ENCODE measurements at places on chromosomes 1 and 21. TPM values are rescaled to one million over a fixed set of nuclear protein-coding genes. Genes with fewer than 3 reads are reported as not detected.
A peak's percentile ranks its signal among the peaks of the same experiment; 100 is the strongest.

The IFNGR2 gene
- total RNA-seq = 15.0 TPM

GRCh38 chr21:40140675-40141074 is 273.4 kb downstream of the PCP4 start:
- DNase-seq = no peak

The ITGB2 gene
- total RNA-seq = 272 TPM

GRCh38 chr1:114063544-114063943 is 84.3 kb downstream of the OLFML3 start:
- no peak for DNase-seq

The DIO1 gene
- not detected for total RNA-seq

- no peak for DNase-seq
Observed at GRCh38 chr1:43719063-43719462, 11.7 kb downstream of the ST3GAL3 start.

- peak; percentile 89 for DNase-seq
Observed at GRCh38 chr1:227787513-227788270, 27.8 kb upstream of the PRSS38 start.

The LAMC2 gene
- total RNA-seq = not detected

DNA sequence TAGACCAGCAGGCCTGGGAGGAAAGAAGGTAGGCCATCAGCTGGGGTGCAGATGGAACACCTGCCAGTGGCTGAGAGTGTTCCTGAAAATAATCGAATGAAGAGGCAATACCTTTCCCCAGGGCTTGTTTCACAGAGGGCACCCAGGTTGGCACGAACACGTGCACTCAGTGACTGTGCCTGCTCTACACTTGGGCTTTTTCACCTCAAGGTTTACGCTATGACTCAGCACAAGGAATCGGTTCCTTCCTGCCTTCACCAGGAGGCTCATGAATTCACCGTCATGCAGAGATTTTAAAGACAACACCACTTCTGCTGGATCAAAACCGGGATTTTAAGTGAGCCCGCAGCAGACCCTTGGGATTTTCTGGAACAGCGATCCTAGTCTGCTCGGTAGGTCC is 118.5 kb upstream of the ADAR start:
- no peak for DNase-seq

DNA sequence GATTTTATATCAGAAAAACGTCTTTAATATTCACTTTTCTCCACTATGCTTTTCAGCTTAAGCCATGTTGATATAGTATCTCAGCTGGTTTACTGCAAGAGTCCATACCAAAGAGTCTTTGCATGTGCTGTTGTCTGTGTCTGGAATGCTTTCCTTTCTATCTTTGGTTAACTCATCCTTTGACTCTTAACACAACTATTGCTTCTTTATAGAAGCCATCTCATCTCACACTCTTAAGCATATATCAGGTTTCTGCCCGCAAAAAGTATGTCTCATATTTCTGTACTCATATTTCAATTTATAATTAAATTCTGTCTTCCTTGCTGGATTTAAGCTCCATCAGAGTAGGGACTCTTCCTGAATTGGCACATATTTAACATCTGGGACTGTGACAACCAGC is 220.9 kb upstream of the KCNK2 start:
- no peak for DNase-seq

The BSND gene
- total RNA-seq = not detected

GRCh38 chr1:26582053-26582835 is 52.7 kb downstream of the RPS6KA1 start:
- no peak for DNase-seq

The TRAPPC10 gene
- total RNA-seq = 49.2 TPM

The RIPK4 gene
- total RNA-seq = 1.3 TPM

The AADACL3 gene
- total RNA-seq = not detected

The HJV gene
- total RNA-seq = not detected

DNA sequence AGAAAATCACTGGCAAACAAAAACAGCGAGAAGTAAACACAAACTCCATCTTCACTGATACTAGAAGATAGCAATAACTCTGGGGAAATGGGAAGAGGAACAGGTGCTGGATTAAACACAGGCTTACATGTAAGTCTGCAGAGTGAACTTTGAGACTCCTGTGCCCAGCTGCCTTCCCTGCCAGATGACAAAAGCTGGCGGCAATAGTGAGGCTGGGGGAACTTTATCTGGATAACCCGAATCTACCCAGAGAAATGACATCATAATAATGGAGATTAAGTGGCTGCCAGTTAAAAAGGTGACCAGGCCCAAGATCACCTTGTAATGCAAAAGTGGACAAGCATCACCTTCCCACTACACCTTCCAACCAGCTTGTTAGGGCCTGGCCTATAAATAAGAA is 184.5 kb downstream of the CHRM3 start:
- no peak for DNase-seq

The FHAD1 gene
- 0.27 TPM for total RNA-seq

The OR2T29 gene
- not detected for total RNA-seq

DNA sequence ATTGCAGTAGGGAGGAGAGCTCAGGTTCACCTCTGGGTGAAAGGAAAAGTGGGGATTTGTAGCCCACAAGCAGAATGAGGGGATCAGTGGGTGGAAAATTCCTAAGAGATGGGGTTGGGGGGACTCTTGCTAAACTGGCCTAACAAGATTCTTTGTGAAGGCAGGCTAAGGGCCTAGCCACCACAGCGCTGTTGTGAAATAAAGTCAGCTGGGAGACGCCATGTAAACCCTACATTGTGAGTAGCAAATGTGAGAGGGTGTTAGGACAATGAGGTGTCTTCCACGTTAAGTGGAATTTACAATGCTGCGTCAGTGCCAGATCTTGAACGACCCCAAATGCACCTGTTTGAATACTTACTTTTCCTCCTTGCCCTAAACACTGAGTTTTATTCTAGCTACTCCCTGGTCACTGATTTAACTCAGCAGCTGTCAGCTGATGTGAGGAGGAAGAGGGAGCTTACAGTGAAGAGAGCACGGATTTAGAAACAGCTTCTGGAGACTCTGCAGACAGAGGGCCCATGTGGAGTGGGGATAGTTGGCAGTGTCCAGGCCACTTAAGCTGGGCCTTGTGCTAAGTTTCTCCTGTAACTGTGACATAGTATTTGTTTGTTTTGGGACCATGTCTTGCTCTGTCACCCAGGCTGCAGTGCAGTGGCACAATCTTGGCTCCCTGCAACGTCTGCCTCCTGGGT is 17.3 kb downstream of the PDPN start:
- DNase-seq = no peak

The KRTAP21-1 gene
- not detected for total RNA-seq

GRCh38 chr1:212853658-212854057 is 4.4 kb upstream of the FLVCR1 start:
- no peak for DNase-seq

DNA sequence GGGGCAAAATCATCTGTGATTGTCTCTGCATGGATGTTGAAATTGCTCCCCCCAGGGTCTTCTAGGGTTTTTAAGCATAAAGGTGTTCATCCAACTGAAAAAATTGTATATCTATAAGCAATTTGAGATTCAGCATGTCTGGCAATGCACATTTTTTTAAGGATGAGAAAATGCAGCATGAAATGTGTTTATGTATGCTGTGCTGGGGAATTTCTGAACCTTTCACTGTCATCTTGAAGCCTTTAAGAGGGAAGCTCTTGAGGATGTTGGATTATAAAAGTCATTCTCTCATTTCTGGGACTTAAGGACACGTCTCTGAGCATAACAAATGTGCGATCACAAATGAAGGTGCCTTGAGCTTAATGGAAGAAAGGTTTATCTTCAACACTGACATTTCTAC is 9.4 kb downstream of the OVAAL start:
- no peak for DNase-seq

GRCh38 chr1:33036051-33036525 is 595 bp downstream of the AK2 start:
- DNase-seq = no peak

DNA sequence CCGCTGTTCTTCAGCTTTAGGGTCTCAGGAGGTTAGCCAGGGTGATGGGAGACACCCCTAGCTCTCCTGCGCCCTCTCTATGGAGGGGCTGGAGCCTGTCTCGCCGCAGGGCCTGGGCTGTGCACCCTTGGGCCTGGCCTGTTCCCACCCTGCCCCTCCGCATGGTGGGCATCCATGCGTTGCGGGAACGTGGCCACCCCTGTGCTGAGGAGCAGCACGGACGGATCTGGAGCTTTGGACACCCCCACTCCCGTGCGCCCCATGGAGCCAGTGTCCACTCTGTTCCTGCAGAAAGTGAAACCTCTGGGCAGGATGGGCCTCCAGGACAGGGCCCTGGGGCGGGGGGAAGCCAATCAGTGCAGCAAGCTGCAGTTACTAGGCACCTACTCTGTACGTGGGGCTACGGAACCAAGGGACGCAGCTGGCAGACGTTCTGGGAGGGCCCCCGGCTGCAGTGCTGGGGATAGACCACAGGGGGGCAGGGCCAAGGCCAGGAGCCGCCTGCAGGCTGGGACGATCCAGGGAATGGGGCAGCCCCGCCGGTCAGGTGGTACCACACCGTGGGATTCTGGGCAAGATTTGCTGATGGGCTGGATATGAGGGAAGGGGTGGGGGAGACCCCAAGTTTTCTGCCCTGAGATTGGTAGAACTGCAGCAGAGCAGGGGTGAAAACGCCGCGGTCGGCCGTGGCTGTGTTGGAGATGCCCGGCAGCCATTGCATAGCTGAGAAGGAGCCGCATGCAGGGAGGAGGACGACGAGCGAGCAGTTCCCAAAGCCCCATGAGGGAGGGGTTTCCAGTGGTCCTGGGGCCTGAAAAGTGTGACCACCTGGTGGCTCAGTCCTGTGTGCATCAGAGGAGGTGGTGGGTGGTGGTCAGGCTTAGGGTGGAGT is 43.3 kb downstream of the TP73 start:
- no peak for DNase-seq

DNA sequence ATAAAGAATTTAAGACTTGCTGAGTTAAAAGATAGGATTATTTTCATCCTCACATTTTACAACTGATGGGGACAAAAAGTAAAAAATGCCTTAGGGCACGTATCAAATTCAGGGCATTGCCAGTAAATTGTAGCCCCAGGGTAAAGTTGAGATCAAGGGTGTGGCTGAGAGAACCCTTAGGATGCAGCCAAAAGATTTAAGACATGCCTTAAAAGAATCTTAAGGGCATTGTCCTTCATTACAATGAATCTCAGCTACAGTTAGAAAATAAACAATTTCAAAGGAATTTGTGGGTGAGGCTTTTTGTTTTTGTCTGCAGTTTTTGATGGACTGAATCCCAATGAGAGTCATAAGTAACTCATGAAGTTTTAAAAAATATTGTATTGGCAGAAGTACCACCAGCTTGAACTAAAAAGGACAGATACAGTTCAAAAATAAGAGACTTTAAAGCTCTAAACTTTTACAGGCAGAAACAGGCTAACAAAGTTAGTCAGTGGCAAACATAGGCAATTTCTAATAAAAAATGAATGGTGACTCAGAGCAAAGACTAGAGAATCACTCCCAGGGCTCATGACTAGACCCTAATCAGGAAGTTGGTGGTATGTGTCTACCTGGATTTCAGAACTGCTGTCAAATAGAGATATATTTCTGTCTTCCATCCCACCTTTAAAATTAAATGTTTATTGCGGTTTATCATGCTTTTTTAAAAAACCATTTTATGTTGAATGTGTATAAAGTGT is 165.1 kb upstream of the SNX7 start:
- no peak for DNase-seq

The NPPB gene
- not detected for total RNA-seq

The NUDT4B gene
- not detected for total RNA-seq

- peak; percentile 7 for DNase-seq
Observed at GRCh38 chr1:184743062-184743756, 11.4 kb downstream of the EDEM3 start.

DNA sequence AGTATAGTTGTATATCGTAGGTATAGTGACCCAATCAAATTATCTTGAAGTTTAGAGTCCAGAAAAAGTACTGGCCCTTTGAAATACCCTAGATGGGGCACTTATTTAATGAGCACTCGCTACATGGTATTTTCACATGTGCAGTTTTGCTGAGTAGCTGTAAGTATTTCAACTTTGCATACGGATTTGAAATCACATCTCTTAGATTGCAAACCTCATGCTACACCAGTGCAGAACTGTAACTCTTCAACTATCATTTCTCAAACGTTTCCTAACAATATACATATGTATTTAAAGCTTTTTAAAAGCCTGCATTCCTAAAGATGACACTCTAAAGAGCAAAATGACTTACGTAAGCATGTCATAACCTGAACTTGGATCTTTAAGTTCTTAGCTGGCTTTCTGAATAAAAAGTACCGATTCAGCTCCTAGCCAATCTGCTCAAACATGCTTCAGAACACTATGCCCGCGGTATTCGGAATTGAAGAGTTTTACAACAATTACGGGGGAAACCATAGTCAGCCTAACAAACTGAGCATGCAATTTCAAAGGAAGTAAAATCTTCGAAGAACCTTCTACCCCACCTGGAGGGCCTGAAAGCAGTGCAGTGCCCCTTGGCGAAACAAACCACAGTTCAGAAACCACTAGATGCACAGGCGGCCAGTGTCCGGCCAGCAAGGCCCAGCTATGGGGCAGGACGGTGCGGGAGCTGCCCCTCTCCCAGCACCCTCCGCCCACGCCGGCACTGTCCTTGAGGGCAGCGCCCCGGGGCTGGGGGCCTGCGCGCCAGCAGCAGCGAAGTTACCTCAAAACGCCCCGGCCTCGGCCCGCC is 863 bp downstream of the FH start:
- no peak for DNase-seq

GRCh38 chr1:151815716-151816327 is 10.6 kb upstream of the LINGO4 start:
- DNase-seq = no peak

DNA sequence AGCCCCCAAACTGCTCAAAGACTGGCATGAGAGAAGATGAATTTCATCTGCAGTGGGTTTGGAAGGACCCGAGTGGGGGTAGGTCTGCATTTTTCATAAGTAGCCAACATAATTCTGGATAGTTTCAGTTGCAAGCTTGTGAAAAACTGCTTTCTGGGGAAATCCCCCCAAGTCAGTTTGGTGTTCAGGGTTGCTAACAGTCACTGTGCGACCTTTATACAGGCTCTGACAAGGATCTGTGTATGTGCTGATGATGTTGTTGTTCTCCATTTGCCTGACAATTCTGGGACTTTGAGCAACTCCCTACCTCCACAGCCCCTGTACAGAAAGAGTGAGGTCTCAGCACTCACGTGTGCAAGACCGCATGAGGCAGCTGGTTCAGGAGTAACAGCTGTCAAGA is 87.9 kb downstream of the SUSD4 start:
- no peak for DNase-seq

GRCh38 chr1:24222008-24222605 is 35.0 kb upstream of the IFNLR1 start:
- DNase-seq = no peak

The G0S2 gene
- total RNA-seq = 40.7 TPM

The CHML gene
- 13.1 TPM for total RNA-seq

DNA sequence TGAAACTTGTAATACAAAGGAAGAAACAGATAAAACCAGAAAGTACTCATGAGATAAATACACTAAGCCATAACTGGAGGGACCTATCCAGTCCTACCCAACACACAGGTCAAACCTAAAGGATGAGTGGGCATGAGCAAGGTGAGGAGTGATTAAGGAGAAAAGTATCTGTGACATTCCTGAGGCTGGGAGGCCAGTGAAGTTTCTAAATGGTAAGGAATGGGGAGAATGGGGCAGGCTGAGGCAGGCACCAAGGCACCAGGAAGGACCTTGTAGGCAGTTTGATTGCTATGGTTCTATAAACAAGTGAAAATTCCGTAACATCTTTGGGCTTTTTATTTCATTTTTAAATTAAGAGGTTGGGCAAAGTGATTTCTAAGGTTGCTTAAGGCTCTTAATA is 10.4 kb downstream of the DDX59 start:
- DNase-seq = no peak

GRCh38 chr1:7373876-7374562 is 397.1 kb upstream of the VAMP3 start:
- DNase-seq = no peak
